Effector CD8-positive, alpha-beta T cell (primary cell): ENCODE measurements at places on chromosomes 1 and 21.

- no peak for DNase-seq
These were observed 6.7 kb upstream of the RAB3GAP2 start for GRCh38 chr1:220278991-220279390.

DNA sequence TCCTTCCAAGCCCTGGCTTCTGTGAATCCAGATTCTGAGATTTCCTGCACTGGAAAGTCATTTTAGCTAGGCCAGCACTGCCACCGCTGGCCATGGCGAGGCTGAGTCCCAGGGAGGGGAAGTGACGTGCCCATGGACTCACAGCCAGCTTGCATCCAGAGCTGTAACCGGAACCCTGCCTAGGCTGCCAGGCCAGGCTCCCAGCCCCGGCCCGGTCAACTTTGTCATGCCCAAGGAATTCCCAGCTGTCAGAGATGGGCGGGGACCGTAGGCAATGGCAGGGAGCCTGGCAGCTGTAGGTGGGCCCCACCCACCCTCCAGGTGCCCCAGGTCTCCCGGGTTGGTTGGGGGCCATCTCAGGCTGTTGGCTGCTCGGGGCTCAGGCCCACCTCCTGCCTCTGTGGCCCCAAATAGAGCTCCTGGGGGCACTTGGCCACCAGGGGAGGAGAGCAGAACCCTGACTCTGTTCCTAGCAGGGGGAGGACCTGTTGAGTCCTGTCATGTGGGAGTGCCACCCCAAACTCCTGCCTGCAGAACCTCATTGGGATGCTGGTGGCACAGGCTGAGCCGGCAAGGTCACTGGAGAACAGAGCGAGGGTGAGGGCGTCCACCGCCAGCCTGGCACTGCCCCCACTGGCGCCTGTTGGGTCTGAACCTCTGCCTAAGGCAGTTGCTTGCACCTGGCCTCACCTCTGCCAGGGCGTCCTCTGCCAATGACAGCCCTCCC lies 57.8 kb downstream of the FOXO6 start:
- no peak for DNase-seq

GRCh38 chr1:32761253-32761877 lies 55.8 kb downstream of the YARS1 start:
- no peak for DNase-seq

DNA sequence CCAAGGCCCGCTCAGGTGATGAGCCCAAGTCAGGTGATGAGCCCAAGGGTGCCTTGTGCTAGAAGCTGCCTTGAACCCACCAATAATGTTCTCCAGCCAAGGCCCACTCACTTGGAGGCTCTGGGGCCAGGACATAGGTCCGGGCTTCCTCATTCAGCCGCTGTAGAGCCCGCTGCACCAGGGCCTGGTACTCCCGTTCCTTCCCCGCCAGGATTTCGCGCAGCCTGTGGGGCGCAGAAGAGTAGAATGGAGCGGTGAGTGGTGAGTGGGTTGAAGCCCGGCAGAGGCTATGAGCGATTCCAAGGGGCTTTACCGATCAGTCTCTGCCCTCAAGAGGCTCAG lies 10.5 kb downstream of the MAP3K6 start:
- no peak for DNase-seq

DNA sequence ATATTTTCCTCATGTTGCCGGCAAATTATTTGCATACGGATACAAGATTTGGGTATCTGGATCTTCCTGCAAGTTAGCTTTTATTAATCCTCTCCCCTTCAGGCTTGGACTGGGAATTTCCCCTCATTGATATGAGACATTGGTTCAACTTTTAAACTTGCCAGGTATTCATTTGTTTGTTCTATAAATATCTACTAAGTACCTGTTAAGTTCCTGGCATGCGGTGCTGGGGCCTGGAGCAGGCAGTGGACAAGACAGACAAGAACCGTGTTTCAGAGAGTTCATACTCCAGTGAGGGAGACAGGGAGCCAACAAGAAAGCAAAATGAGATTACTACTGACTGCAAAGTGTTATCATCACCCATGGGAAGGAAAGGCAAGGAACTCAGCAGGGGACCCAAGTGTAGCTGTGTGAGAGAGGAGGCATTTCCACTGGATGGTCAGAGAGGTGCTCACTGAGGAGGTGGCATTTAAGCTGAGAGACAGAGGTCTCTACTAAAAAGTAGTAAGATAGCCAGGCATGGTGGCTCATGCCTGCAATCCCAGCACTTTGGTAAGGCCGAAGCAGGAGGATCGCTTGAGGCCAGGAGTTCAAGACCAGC lies 39.1 kb upstream of the FHAD1 start:
- no peak for DNase-seq
